AG09309 (cell line): ENCODE measurements at places on chromosomes 2 and 18.

DNA sequence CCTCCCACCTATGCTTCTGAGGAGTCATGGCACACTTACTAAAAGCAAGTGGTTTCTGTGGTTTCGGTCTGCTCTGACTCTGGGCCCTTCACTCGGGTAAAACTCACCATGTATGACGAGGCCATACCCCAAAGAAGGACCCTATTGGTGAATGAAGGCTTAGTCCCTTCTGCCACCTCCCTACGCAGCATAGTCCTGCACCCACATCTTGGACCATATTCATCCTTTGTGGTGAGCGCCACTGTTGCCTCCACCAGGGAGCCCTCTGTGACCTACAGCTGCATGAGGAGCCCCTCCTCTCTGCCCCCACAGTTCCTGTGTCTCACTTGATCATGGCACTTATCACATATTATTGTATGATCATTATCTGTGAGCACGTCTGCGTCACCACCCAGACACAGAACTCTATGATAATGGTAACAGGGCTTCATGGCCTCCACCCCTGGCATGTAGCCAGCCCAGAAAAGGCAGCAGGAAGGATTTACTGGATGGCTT, 113.3 kb downstream of the TFCP2L1 start:
- DNase-seq: no peak

DNA sequence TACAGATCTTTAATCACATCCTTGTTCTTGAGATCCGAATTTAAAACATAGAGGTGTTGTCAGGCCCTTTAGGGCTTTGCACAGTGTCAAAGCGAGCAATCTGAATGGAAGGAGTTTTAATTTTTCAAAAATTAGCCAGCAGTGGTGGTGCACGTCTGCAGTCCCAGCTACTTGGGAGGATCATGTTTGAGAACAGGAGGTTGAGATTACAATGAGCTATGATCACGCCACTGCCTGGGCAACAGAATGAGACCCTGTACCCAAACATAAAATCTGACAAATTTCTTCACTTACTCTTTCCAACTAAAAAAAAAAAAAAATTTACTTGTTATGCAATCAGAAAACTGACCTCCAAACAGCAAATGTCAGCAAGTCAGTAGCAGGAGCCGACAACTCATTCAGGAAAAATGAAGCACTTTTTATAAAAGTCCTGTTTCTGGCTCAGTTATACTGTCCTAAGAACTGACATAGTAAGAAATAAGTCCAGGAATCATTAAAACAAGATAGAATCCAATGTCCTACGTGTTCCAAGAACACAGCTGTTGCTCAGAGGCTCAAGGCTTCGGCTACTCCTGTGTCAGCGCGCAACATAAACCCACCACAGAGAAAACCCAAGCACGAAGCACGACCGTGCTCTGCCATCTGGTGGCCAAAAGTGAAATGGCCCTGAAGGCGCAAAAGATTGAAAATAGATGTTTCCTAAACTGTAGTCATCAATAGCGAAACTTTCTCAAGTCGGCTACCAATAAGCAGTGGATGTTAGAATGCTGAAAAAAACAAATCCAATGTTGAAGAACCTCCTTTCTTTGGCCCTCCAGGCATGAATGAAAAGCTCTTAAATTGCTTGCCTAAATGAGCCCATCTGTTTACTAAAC, 138.1 kb downstream of the INO80D start:
- peak; percentile 44 for DNase-seq

GRCh38 chr2:145827235-145827634, 1307.3 kb upstream of the ZEB2 start:
- DNase-seq: no peak

GRCh38 chr18:79567481-79568147, 112.0 kb upstream of the CTDP1 start:
- peak; percentile 58 for DNase-seq

- no peak for DNase-seq
These were observed 707.8 kb upstream of the SALL3 start for GRCh38 chr18:78271790-78272189.

- peak; percentile 94 for DNase-seq
These were observed 116.7 kb upstream of the NPAS2 start for GRCh38 chr2:100703213-100703612.

- DNase-seq: no peak
These were observed 54.8 kb upstream of the TUBA3E start for GRCh38 chr2:130252880-130253645.

DNA sequence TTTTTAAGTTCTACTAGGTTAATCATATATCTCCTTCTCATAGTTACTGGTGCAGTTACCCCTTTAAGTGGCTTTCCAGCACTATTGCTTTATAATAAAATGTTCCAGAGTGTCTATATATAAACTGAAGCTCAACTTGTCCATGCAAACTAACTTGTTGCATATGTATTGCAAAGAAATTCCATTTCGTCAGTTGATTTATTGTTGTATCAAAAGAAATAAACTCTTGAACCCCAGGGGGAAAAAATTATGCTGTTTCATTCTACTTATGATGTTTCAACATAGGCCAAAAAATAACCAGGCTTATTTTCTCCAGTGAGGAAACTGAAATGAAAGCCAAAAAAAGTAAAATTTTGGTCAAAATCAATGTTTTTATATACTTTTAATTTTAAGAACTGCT, 491.9 kb downstream of the NR4A2 start:
- no peak for DNase-seq

DNA sequence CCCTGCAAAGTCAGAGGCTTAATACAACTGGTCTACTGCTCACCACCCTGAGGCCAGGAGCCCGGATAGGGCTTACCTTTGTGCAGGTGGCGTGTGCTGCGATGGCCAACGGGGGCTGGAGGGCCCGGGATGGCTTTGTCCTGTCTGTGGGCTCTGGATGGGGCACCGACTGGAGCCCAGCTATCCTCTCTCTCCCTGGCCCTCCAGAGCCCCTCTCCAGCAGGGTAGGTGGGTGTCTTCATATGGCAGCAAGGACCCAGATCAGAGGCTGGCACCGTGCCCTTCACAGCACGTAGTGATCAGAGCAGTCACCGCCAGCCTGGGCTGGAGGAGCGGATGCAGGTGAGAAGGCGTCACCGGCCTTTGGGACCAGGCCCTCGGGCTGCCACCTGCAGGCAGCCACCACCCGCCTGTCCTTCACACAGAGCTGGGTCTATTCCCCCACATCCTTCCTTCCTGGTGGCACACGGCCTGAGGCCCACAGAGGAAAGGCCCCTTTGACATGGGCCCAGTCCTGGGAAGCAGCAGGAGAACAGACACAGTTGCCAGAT, 232.1 kb downstream of the EIPR1 start:
- no peak for DNase-seq

DNA sequence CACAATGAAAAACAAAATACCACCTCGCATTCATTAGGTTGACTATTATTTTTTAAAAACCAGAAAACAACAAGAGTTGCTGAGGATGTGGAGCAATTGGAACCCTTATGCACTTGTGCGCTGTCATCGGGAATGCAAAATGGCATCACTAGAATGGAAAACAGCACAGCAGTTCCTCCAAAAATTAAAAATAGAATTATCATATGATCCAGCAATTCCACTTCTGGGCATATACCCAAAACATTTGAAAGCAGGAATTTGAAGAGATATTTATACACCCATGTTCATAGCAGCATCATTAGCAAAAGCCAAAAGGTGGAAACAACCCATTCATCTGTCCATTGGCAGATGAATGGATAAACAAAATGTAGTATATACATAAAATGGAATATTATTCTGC, 11.9 kb upstream of the NMUR1 start:
- no peak for DNase-seq

- DNase-seq: no peak
These were observed 79.7 kb downstream of the BCL2L11 start for GRCh38 chr2:111200333-111200881.
